NB4 (cell line): ENCODE measurements at places on chromosomes 2 and 18.

- DNase-seq = no peak
Observed at GRCh38 chr18:62321201-62321600, 3.9 kb upstream of the TNFRSF11A start.

- no peak for DNase-seq
Observed at GRCh38 chr2:31962757-31963361, 47.9 kb downstream of the MEMO1 start.

DNA sequence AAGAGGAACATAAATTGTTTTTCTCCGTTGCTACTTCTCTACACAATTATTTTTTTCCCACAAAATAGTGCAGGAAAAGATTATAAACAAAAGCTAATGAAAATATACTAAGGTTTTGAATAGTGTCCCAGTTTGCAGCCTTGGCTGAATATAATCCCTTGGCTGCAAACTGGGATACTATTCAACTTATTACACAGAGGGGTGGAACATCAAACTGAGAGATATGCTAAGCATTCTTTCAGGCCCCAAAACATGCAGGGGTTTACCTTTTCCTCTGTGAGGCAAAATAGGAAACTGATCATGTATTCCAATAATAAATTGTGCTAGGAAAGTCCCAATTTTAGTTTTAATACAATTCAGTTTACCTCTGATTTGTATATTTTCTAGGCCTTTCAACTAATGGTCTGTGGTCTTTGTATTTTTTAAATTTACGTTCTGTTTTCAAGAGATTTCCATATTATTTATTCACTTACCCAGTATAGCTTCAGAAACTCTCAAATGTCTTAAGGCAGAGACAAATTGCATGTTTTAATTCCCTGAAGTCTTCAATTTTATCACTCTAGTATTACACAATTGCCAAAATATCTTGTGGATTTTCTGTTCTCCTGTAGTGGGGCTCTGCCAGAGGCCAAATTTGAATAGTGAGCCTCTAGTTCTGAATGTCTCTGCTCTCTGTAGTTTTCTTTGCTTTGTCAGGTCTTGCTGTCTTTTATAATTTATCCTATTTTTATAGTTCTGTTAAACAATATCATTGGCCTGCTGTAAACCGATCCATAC lies 63.9 kb downstream of the PPP1R1C start:
- no peak for DNase-seq

DNA sequence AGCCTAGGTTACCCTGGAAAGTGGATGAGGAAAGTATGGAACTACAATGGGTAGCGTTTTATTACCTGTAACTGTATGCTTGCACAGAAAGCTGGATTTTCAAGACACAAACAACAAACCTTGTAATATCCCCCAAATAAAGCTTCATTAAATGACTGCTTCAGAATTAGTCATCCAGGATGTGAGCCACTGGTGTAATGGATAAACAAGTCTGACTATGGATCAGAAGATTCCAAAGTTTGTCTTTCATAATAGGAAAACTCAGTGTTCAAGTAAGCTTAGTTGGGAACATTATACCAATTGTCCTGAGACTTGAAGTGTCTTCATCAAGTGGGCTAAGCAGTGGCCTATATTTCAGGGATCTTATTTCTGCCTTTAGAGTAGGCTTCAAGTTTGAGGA lies 518.8 kb downstream of the LRP1B start:
- DNase-seq = no peak

DNA sequence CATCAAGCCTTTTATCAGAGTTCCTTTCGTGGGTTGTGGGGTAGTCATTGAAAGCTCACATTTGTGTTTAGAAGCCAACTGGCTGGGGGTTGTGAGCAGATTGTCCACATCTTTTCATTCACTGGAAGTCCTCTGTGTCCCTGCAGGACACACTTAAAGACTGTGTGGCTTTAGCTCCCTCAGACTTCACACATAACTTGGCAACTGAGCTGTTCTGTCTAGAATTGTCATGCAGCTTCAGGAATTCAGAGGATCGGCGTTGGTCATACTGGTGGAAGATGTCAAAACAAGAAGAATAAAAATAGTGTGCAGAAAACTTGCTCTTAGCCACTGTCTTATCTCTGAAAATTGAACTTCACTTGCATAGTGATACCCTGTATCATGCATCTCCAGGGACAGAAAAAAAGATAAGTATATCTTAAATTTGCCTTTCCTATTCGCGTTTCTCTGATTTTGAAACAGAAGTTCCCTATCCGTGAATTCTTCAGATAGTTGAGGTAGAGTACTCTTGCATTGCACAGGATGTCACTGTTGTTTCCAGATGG lies 49.6 kb downstream of the TRAPPC12 start:
- DNase-seq = no peak

GRCh38 chr2:43020990-43021669 lies 205.3 kb downstream of the ZFP36L2 start:
- DNase-seq = peak; percentile 12

- no peak for DNase-seq
Observed at GRCh38 chr2:133194362-133194655, 374.0 kb downstream of the NCKAP5 start.

DNA sequence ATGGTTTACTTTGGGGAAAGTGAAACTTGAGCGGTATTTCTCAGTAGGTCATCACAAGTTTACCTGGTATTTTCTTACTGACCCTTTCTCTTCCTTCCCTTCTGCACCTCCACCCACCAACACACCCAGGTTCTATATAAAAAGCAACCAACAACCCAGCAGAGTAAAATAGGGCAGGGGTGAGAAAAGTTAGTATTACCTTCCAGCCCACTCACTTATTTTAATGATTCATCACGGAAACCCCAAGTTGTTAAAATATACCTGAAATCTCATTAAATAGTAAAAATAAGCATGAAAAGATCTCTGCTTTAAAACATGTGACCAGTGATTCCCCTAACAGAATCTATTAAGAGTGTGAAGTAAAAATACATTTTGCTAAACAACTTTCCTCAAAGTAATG lies 306.1 kb downstream of the ZEB2 start:
- DNase-seq = no peak

DNA sequence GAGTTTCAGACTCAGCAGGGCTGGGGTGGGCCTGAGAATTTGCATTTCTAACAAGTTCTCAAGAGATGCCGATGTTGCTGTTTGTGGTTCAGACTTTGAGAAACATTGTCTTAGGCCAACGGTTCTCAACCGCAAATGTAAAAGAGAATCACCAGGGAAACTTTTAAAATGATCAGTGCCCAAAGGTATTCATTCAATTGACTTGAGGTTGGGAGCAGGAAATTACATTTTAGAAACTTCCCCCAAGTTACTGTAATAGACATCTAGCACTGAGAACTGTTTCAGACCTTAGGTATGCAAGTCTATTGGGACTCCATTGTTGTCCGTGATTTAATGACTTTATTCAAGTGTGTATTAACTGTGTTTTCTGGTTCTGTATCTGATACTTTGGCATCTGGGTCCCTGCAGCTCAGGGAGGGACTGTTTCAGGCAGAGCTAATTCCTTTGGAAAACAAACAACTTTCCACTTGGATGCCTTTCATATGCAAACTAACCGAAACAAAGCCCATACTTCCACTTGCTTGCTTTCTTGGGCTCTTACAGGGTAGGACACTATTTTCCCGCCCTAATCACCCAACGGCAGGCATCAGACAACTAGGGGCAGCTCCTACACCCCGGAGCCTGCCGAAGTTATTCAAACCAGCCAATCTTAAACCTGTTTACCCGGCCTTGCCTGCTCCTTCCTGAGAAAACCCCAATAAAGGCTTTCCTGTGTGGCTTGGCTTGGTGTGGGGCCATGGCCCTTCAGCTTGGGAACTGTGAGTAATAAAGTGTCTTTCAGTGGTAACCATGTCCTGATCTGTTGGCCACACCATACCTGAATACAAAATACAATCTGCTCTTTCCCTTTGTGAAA lies 97.6 kb downstream of the POLE4 start:
- DNase-seq = no peak

GRCh38 chr2:26780203-26780760 lies 5.6 kb upstream of the CENPA start:
- peak; percentile 79 for DNase-seq

- no peak for DNase-seq
Observed at GRCh38 chr2:24374301-24374700, 14.0 kb upstream of the ITSN2 start.

- DNase-seq = no peak
Observed at GRCh38 chr2:4964001-4964540, 728.1 kb upstream of the SOX11 start.

DNA sequence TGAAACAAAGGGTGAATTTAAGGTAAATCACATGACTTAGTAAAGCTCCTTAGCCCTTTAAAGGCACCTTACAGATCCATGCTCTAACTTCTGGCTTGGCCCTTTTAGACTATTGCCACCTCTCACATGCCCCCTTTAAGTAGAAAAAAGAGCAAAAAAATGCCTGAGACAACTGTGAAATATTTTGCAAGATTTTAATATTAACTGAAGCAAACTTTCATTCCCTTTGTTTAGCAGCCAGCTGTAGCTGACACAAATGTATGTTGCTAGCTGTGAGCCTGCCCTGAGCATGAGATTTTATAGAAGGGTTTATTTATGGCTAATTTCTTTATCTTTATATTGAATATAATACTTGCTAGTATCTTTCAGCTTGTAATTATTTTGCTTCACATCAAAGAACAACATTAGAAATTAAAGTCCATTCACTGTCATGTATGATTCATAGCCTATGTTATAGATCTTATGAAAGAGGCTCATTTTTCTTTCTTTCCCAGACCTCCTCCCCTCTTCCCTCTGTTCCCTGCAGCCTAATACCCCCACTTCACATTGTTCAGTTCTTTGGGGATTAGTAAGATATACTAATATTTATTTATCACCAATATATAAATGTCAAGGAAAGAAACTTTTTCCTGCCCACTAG lies 637.2 kb upstream of the ZEB2 start:
- no peak for DNase-seq

DNA sequence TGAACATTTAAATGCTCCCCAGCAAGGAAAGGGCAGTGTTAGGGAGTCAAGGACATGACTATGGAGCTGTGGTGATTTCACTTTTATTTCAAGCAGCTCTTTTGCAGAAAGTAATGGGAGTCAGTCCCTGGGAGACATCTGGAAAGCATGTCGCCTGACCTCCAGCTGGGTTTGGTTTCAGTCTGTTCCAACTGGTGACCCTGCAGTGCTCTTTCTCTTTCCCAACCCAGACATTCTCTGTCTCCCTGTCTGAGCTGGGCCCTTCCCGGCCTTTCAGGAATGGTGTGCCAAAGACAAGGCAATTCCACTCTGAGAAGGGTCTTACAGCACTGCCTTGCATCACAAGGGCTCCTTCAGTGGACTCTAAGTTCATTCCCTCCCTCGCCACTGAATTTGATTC lies 323.2 kb downstream of the OSR1 start:
- no peak for DNase-seq

DNA sequence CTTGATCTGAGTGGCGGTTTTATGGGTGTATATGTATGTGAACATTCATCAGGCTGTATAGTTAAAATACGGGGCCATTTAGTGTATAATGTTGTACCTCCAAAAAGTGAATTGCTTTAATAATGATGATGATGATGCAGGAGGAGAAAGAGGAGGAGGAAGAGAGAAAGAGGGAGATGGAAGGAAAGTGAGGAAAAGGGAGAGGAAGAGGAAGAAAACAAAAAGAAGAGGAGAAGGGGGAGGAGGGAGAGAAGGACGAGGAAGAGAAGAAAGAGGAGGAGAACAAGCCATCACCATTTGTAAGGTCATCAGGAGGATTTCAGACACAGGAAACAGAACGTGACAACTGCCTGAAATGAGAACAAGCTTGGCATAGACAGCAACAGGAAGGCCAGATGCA lies 168.4 kb upstream of the NCKAP5 start:
- DNase-seq = no peak

DNA sequence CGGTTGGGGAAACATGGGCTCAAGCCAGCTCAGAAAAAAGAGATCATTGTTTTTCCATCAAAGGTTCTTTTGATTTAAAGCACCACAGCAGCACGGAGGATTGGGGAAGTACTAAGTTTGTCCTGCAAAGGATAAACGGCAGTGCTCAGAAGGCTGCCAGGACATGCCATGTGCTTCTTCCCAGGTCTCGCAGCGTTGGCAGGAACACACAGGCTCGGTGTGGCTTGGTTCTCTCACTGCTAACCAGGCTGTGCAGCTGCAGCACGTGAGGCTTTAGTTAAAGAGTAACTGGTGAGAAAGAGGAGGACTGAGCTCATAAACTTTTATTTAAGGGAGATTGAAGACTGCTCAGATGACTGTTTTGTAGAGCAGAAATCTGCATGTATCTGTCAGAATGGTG lies 264.3 kb downstream of the TSN start:
- no peak for DNase-seq

DNA sequence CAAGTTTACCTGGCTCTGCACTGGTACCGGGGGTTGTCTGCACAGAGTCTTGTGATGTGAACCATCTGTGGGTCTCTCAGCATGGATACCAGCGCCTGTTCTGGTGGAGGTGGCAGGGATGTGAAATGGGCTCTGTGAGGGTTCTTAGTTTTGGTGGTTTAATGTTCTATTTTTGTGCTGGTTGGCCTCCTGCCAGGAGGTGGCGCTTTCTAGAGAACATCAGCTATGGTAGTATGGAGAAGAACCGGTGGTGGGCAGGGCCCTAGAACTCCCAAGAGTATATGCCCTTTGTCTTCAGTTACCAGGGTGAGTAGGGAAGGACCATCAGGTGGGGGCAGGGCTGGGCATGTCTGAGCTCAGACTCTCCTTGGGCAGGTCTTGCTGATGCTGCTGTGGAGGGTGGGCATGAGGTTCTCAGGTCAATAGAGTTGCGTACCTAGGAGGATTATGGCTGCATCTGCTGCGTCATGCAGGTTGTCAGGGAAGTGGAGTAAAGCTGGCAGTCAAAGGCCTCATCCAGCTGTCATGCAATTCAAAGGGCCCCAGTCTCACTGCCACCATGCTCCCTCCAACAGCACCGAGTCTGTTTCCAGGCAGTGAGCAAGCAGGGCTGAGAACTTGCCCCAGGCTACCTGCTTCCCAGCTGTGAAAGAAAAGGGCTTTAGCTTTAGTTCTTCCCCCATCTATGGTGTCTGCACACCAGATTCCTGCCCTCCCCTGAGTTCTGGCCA lies 278.0 kb downstream of the METTL4 start:
- peak; percentile 9 for DNase-seq

- DNase-seq = peak; percentile 98
Observed at GRCh38 chr2:11743846-11744553, 2.4 kb upstream of the LPIN1 start.

- DNase-seq = no peak
Observed at GRCh38 chr18:48279312-48279711, 129.9 kb downstream of the ZBTB7C start.

GRCh38 chr2:200306931-200307723 lies 634 bp downstream of the SPATS2L start:
- peak; percentile 61 for DNase-seq

GRCh38 chr2:106197878-106198277 lies 3.8 kb upstream of the UXS1 start:
- DNase-seq = peak; percentile 89

- no peak for DNase-seq
Observed at GRCh38 chr2:203705178-203705577, 1.3 kb upstream of the CD28 start.

- DNase-seq = peak; percentile 54
Observed at GRCh38 chr2:127220102-127220767, at the start of gene CYP27C1. TSS of gene CYP27C1 (minus strand) at chr2:127220299. CDS start at chr2:127220270, 29 bp downstream.

DNA sequence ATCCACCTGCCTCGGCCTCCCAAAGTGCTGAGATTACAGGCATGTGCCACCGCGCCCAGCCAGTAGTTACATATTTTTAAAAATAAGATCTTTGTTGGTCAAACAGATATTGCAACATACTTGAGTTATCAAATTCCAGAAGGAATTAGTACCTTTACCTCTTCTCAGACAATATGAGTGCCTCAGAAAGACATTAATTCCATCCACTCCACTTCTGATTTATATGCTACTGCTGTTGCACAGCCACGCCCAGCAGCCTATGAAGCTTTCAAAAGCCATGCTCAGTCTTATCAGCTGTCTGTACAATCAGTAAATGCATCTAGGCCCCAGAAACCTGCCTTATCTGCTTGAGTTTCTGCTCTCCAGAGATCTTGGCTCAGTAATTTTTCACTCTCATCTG lies 47.8 kb downstream of the MEX3C start:
- DNase-seq = no peak
